ENCODE measurements at places on chromosomes 11 and 22.

DNA sequence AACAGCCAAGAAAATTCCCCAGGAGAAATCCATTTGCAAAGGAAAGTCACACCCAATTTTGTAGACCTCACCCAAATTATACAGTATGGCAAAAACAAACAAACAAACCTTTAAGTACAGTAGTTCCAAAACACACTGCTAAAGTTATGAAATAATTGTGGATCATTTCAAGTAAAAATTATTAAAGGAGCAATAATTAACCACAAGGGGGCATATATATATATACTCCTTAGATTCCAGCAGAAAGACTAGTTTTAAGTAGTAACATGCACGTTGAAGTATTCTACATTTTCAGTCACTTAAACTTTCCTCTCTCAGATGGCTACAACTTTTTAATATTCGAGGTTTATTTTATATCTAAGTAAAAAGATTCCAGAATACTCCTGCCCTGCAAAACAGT lies 26.8 kb downstream of the RNF141 start:
- DNase-seq = no peak

GRCh38 chr22:29885610-29886009 lies 2.6 kb downstream of the MTMR3 start:
- no peak for DNase-seq

- no peak for DNase-seq
Measured at GRCh38 chr11:71976551-71976950, 22.2 kb upstream of the IL18BP start.

DNA sequence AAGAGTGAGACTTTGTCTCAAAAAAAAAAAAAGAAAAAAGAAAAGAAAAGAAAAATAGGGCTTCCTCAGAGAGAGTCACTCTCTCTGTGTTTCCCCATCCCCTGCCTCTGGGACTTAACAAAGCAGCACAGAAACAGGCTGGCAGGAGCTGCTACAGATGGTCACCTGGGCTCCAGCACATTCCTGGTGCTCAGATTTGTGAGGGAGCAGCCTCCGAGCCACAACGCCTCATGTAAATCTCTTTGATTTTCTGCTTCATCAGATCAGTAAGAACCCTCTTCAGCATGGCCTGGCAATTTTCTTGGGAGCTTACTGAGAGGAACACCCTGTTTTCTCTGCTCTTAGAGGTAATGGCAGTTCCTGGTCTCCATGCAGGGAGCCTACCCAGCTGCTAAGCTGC lies 15.2 kb upstream of the LDHA start:
- DNase-seq = no peak

GRCh38 chr22:33194529-33195077 lies 136.4 kb upstream of the SYN3 start:
- DNase-seq = no peak

- no peak for DNase-seq
Measured at GRCh38 chr22:17228725-17229126, 9.5 kb upstream of the ADA2 start.

- no peak for DNase-seq
Measured at GRCh38 chr22:23268139-23268712, 87.9 kb downstream of the BCR start.

DNA sequence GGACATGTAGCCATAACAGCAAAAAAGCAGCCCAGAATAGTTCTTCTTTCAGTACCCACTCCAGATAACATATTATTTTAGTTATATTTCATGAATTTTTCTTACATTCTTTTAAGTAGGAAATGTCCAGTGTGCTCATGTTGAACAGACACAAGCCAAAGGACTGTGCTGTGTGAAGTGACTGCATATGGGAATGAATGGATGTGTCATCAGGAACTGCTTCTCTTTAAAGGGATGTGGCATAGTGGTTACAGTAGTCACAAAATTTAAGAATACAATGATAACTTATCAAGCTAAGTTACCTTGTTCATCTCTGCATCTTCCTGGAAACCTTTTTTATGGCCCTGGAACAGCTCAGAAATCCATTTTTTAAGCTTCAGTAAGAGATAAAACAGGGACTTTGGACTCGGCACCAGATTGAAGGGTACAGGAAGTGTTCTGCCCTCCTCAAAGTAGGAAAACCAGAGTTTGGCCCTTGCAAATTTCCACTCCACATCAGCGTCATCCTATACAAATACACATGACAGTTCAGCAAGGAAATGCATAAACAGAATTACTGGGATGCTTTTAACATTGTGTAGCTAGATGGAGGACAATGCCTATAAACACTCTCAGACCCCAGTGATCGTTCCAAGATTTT lies 112.8 kb downstream of the TRPC6 start:
- no peak for DNase-seq

- no peak for DNase-seq
Measured at GRCh38 chr11:93719310-93719709, 22.0 kb downstream of the TAF1D start.

- DNase-seq = no peak
Measured at GRCh38 chr11:38937709-38938108, 2339.7 kb upstream of the RAG2 start.

DNA sequence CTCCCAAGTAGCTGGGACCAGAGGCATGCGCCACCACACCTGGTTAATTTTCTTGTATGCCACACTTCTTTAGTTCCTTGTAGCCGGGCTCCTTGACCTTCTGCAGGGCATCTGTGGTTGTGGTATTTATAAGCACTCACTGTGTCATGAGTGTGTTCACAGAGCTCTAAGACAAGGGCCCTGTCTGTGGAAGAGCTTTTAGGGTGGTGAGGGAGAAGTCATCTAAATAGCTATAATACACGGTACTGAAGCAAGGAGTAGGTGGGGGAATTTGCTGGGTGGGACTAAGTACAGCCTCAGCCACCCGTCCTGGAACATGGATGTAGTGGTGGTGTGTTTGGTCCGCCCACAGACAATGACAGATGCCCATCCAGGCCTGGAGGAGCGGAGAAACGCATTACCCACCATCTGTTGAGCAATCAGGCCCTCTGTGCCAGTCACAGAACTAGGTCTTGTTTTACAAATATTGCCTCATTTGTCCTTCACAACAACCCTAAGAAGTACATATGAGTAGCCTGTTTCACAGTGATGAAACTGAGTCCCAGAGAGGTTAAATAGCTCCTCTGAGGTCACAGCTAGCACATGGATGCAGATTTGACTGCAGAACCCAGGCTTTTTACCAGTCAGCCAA lies 10.1 kb downstream of the ACO2 start:
- DNase-seq = peak; percentile 35

DNA sequence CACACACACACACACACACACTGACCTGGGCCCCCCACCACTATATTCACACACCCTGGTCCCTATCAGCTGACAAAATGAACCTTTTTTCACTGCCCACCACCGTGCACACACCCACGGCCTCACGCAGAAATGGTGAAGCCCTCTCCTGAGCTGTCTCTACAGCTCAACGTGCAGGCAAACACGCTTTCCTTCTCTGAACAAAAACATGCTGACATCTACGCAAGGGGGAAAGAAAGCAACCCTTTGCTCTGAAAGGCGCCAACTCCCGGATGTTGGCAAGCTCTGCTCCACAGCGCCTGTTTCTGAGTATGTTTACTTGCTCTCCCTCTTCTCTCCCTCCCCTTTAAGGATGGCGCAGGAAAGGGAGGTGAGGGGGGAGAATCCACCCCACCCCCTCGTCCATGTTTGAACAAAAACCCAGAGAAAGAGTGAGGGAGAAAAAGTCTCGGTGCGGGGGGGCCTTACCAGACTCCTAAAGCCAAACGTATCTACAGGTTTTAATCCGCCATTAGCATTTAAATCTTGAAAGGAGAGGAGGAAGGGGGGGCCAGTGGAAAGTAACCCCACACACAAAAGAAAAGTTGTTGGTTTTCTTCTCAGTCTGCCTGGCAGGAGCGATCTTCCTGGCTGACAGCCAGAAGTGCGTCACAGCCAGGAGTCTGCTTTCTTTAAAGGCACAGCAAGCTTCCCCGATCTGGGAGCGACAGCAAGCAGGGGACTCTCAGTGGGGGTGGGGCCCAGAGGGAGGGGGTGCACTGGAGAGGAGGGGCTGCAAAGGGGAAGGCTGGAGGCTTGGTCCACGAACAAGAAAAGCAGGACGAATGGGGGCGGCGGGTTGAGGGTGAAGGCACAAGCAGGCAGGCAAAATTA lies 39.6 kb downstream of the NUMA1 start:
- peak; percentile 65 for DNase-seq

Data from GM10248 (cell line).